Hematopoietic multipotent progenitor cell treated with erythropoietin and hydrocortisone succinate and interleukin-3 and kit ligand, for 8 days (in vitro differentiated cells): ENCODE measurements at places on chromosomes 4 and X.

DNA sequence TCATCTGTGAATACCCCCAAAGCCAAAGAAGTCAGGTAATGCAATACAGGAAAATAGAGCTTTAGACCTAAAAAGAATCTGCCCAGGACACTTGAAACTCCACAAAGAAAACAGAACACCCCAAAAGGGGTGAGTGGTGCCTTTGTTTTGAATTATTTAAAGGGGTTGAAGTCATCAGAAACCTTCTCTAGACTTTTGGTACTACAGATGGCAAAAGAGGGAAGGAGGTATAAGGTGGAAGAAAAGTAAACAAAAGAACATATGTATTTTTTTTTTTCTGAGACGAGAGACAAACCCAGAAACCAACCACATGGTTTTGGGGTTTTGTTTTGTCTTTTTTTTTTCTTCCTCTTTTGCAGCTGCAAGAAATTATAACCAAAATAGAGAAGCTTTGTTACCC is 1477.8 kb downstream of the C4orf33 start:
- DNase-seq = no peak

DNA sequence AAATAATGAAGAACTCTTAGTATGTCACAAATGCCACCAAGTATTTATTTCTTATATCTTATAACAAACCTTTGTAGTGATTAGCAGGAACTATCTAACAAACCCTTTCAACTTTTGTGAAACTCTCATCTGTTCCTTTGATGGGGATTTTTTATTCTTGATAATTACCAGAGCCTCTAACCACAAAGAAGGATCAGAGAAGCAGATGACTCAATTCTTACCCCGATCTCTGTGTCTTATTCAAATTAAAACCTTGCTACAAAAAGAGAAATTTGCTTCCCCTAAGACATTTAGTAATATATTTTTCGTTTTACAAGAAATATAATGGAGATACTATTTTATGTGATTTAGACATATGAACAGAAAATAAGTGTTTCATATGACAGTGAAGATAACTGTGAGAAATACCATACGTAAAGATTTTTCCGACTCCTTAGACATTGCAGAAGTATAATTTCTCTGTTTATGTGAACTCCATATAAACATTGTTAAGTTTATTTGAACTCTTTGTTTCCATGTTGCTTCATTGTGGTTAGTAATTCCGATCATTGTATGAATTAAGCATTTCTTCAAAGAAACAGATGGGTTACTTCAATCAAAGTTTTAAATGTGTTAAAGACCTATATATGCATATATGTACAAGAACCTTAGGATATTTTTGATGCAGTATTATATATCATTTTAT is 205.4 kb downstream of the CFAP299 start:
- no peak for DNase-seq

GRCh38 chrX:103614999-103615398 is 7.2 kb downstream of the TCEAL3 start:
- DNase-seq = no peak

GRCh38 chrX:133373386-133374079 is 41.8 kb downstream of the GPC4 start:
- no peak for DNase-seq

DNA sequence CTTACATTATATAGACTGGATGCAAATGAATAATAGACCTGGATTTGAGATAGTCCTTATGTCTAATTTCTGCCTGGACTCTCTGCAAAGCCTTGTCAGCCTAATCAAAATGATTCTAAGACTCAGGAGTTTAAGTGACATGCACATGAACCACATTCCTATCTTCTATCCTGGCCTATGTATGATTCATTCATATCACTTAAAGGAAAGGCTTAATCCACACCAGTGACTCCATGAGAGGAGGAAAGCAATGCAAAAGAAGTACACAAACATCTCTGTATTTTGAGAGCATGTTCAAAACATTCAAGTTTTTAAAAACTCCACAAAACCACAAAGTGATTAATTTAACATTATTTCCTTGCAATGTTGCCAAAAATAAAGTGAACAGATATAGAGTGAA is 14.6 kb downstream of the AMOT start:
- no peak for DNase-seq

DNA sequence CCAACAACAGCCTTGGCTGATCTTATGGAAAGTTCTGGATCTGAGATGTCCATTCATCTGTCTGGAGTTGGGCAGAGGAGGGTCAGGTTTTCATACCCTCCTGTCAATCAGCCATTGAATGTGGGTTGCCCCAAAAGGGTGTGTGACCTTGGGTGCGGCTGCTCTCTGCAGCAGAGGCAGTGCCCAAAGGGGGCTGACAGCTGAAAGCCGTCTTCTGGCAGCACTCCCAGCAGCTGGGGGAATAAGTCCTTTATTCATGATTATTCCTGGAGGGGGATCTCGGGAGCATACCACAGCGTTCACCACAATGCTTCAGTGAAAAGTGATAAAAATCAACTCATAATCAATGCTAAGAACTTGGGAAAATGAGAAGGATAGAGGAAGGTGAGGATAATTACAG is 54.7 kb downstream of the OTC start:
- DNase-seq = no peak

GRCh38 chrX:38211891-38212635 is 8.6 kb downstream of the SRPX start:
- DNase-seq = no peak
